ENCODE measurements at places on chromosomes 13 and 19.

DNA sequence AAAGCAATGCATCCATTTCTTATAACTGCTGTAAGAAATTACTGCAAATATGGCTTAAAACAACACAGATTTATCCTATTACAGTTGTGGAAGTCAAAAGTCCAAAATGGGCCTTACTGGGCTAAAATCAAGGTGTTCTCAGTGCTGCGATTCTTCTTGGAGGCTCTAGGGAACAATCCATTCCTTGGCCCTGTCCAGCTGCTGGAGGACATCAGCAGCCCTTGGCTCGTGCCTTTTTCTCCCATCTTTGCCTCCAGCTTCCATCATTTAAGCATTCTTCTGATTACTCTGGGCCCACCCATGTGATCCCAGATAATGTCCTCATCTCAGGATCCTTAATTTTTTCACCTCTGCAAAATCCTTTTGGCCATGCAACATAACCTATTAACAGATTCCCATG, 607.1 kb downstream of the DCT start:
- no peak for DNase-seq

DNA sequence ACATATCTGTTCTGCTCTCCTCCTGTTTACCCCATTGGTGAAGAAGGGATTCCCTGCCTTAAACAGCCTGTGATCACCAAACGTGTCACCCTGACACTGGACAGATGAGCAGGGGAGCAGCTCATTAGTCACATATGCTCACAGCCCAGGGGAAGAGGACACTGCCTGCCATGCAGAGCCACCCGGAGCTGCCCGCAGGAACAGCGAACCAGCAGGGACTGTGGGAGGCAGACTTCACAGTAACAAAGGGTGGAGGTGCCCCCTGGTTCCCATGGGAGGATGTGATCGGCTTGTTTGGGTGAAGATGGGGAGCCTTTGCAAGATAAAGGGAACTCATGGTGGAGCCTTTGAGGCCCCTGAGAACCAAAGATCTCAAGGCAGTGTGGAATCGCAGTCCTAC, 88.6 kb upstream of the FARP1 start:
- DNase-seq, result no peak

DNA sequence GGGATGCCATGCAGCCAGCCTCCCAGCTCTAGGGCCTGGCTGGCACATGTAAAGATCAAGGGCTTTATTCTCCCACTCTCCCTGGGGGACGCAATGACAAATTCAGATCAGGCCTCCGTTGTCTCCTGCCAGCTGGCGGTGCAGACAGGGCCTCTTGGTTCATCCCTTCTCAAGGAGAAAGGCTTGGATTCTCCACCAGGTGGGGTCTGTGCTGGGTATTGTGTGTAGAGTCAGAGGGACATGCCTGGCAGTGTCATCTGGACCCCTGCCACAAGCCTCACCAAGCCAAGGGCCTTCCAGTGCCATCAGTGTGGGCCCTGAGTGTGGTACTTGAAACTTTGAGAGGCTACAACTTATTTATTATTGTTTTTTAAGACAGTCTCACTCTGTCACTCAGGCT, 8.4 kb upstream of the PTPRS start:
- no peak for DNase-seq

DNA sequence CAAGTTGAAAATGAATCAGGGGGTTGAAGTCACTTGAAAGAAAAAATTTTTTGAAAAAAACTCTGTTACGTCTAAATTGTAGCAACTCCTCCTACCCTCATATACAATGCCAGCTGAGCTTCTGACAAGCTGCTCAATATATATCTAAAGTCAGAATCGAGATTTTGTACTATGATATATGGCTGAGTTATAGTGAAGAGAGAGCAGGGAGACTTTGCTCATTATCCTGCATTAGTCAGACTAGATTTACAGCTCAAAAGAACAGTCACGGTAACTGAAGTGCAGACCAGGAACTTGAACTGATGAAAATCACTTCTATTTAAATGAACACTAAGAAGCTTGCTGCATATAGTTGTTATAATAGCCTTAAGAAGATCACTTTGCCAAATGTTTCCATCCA, 153.1 kb downstream of the LACC1 start:
- no peak for DNase-seq

GRCh38 chr19:54792814-54793213, 10.6 kb upstream of the KIR2DL4 start:
- no peak for DNase-seq

GRCh38 chr13:107301724-107302374, 733.9 kb upstream of the ARGLU1 start:
- DNase-seq, result no peak

GRCh38 chr13:50428183-50428877, 413.1 kb downstream of the KCNRG start:
- DNase-seq, result no peak

- no peak for DNase-seq
Measured at GRCh38 chr19:34017024-34017423, 155.3 kb upstream of the LSM14A start.

- no peak for DNase-seq
Measured at GRCh38 chr19:33035461-33035860, 29.2 kb downstream of the RHPN2 start.

GRCh38 chr13:74921326-74921725, 560.6 kb downstream of the TBC1D4 start:
- DNase-seq, result no peak

DNA sequence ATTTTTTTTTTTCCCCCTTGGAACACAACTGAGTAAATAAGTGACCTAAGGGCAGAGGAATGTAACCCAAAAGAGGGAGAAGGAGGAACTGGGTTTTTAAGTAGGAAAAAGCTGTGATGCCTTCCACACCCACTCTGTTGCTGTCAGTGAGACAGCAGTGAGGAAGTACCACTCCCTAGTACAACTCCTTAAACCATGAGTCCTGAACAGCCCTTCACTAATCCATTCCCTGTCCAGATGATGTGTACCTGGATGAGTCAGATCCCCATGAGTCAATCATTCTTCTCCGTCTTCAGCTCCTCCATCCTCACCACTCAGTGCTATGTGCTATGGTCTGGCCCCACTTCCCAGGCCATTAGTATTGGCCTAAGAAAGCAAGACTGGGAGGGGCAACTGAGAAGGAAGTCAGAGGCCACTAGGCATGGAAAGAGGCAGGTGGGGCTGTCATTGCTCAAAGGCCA, 12.9 kb upstream of the CXCL17 start:
- DNase-seq, result no peak

DNA sequence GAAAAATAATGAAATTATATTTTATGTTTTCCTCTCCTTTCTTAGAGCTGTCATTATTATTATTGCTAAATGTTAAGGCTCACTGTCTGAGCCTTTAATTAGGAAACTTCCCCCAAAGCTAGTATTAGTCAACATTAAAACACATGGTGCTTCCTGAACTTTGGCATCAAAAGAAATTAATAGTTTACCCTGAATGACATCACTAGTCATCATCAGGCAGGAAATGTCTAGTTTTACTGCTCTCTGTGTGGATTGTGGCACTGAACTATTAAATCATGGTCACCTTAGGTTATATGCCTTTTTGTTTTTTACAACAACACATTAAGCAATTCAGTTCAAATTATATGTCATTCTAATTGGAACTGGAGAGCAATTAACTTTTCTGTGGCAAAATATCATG, 595.5 kb downstream of the SLITRK1 start:
- DNase-seq, result peak; percentile 22

DNA sequence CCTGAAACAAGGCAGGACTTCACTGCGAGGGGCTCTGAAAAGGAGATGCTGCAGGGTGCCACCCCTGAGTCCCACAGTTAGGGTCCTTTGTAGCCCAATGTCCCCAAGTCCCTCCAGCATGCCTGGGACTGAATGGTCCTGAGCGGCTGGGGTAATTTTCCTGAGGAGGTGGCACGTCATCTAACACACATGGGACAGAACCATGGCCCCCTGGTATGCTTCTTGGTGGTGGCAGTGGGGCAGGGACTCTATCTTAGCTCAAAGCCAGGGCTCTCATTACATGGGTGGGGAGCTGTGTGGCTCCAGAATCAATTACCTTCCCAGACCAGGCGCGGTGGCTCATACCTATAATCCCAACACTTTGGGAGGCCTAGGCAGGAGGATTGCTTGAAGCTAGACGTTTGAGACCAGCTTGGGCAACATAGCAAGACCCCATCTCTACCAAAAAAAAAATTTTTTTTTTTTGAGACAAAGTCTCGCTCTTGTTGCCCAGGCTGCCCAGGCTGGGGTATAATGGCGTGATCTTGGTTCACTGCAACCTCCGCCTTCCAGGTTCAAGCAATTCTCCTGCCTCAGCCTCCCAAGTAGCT, 7.9 kb upstream of the SLC7A9 start:
- DNase-seq, result no peak

All from HFF-Myc (cell line).